ENCODE measurements at places on chromosomes 6 and 20.

DNA sequence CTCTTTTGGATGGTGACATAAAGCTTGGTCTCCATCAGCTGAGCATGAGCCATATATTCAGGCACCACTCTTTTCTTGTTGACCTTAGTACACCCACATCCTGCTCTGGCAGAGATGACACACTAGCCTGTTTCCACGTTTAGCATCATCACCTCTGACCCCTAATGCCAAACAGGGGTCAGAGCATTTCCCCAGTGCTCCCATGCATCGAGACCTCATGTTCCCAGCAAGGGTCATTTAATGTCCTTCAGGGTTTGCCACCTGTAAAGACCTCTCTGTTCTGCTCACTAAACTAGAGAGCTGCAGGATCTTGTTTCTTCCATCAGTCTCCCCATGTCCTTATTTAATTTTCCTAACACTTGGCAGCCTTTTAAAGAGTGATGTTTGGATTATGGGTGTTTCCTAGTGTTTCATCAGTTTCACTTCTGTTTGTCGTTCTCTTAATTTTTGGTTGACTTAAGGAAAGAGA is 97.5 kb downstream of the AIG1 start:
- DNase-seq = no peak

GRCh38 chr6:31575335-31575901 is at the start of gene TNF:
Gene TNF, plus strand, starts transcription at chr6:31575565. Its CDS starts 177 bp downstream, at chr6:31575742.
- no peak for DNase-seq

GRCh38 chr6:30465595-30466306 is 23.6 kb upstream of the HLA-E start:
- DNase-seq = no peak

- DNase-seq = no peak
Observed at GRCh38 chr6:16750566-16750965, 10.7 kb downstream of the ATXN1 start.

GRCh38 chr20:52888096-52888495 is 84.1 kb upstream of the TSHZ2 start:
- no peak for DNase-seq

GRCh38 chr6:44006872-44007303 is 120.4 kb downstream of the MRPL14 start:
- no peak for DNase-seq

DNA sequence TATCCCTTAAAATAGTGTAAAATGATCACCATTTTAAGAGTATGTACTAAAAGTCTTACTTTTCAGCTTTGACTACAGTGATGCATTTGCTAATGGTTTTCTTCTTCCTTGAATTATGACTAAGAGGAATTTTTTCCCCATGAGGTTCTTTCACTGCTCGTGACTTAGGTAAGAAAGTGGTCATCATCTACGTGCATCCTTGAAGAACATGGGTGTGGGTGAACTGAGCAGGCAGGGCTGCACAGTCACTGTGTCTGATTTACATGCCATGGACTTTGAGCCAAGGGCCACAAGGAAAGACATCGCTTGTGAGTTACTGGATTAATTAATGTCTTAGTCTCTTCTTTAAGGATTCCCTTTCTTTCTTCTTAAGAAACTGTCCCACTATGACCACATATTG is 33.3 kb downstream of the NQO2 start:
- no peak for DNase-seq

DNA sequence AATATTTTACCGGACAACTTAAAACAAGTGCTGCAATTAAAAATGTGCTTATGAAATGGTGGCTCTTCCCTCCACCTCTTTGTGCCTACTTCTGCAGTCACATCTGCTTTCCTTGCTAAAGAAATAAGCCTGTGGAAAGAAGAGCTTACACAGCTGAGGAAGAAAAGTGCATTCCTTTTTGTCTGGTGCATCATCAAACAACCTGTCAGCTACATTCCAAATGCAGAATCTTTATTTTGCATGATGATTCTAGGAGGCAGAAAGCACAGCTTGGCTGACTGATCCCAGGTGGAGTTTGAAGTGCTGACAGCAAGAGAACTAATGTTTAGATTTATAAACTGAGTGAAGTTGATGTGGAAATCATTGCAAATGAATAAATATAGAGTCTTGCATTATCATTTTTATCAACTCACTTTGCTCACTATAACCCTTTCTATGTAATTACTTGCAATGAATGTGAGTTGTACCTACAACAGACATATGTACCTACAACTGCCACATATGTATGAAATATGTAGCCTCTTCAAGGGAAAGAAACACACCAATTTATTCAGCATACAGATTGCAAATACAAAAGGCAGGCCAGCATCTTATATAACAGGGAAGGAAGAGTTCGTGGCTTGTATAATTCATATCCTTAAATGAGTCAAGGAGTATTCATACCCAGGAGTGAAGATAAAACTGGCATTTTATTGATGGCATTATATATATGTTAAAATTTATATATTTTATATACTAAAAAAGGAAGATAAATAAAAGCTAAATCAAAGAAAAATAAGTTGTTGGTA is 223.4 kb upstream of the MCHR2 start:
- no peak for DNase-seq

- DNase-seq = no peak
Observed at GRCh38 chr6:47525330-47526057, 47.9 kb downstream of the CD2AP start.

DNA sequence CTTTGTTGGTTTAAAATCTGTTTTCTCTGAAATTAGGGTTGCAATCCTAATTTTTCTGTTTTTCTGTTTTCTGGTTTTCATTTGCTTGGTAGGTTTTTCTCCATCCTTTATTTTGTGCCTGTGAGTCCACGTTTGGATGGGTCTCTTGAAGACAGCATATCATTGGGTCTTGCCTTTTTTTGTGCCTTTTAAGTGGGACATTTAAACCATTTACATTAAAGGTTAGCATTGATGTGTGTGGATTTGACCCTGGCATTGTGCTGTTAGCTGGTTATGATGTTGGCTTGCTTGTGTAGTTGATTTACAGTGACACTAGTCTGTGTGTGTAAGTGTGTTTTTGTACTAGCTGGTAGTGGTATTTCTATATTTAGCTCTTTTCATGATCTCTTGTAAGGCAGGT is 28.0 kb upstream of the CST5 start:
- no peak for DNase-seq

DNA sequence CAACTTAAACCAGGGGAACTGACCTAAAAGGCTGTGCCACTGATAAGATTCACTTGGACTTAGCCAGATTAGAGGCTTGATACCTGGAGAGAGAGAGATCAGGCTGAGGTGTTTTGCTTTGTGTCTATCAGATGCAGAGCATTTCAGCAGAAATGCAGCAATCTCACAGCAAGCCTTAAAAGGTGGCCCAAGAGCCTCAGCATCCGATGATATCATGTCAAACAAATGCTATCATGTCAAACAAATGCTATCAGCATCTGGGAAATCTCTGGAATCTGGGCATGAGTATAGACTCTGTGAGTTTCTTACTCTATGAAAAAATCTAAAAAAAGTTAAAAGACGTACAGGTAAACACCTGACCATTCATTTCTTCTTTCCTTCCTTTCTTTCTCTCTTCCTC is 718.9 kb downstream of the EYS start:
- DNase-seq = no peak

GRCh38 chr6:7119272-7119801 is 11.6 kb downstream of the RREB1 start:
- DNase-seq = no peak

DNA sequence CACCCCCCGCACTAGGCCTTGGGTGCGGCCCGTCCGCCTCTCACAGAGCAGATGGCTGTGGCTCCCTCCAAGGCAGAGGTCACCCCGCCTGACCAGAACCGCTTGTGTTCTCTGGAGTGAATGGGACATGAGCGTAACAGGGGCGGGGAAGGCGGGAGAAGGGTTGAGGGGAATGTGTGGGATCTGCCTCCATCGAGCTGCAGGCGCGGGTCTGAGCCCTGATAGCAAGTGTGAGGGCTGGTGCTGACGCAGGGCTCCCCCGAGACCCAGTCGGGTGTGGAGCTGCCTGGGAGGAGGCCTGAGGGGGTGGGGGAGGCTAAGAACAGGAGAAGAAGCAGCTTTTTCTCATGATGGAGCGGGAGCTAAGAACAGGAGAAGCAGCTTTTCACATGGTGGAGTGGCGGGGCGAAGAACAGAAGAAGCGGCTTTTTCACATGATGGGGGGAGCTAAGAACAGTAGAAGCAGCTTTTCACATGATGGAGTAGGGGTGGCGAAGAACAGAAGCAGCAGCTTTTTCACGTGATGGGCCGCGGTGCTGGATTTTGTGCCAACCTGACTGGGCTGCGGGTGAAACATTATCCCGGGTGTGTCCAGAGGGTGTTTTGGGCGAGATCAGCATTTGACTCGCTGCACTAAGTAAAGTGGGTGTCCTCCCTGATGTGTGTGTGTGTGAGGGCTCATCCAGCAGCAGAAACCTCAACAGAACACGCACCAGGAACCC is 169.3 kb downstream of the TTLL2 start:
- DNase-seq = no peak

DNA sequence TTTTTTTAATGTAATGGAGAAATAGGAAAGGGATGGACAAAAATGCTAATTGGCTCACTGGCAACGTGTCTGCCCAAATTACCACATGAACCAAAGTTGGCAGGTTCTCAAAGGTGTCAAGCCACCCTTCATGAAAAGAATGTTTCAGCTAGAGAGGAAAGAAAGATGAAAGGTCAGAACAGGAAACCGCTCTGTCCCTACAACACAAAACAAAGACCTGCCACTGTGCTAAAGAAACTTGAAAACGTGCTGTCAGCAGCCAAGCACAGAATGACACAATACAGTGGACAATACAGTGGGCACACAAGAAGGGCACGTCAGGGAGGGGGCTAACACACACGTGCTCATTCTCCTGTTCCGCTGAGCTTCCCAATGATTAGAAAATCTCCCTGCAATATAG is 4.9 kb downstream of the PREP start:
- DNase-seq = no peak

DNA sequence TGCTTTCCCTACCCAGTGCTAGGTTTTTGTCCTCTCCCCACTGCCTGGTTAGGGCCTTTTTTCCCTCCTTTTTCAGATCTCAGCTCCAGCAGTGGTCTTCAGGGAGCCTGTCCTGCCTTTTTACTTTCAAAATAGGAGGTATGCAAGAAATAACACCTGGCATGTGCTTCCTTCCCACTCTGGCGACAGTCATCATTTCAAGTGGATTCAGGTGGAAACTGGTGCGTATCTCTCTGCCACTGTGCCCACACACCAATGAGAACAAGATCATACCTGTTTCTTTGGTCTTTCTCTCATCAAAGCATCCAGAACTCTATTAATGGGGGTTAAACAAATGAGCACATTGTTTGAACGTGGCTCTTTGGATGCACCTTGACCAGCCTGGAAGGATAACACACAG is 95.7 kb upstream of the GGTLC1 start:
- no peak for DNase-seq

GRCh38 chr6:167244064-167244960 is 46.8 kb upstream of the UNC93A start:
- DNase-seq = peak; percentile 20

DNA sequence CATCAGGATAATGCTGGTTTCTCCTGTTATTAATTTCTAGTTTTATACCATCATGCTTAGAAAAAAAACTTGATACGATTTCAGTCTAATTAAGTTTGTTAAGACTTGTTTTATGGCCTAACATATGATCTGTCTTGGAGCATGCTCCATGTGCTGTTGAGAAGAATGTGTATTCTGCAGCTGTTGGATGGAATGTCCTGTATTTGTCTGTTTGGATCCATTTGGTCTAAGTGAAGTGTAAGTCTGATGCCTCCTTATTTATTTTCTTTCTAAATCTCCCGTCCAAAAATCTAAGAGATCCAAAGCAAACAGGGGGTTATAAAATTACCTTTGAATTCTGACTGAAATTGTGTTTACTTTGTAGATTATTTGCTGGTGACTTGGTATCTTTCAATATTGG is 30.0 kb upstream of the PRND start:
- no peak for DNase-seq

- DNase-seq = no peak
Observed at GRCh38 chr20:16560216-16560615, 13.0 kb downstream of the KIF16B start.

Measured in anterior cingulate cortex (tissue), 58 donors.